ENCODE measurements at places on chromosomes 3 and 15.

DNA sequence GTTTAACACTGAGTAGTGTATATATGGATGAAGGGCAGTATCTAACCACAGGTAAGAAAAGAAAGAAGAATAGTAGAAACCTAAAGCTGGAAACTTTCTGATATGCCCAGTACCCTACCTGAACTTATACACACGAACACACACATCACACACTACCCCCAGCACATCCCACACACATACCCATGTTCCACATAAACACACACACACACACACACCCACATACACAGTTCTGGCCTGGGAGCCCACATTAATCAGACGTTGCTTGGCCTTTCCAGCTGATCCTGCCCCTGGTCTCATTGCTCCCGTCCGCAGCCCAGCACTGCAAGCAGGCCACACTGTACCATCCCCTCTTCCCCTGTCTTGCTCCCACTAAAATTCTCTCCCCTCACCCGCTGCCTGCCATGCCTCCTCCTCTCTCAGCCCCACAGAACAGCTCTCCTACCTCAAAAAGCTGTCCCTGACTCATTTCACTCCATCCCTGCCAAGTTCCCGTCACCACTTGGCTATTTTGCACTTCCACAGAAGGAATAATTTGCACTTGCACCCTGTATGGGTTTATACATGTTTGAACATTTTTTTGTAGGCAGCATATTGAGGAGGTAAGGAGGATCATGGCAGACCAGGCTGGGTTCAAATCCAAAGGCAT lies 185.8 kb upstream of the PPP2R3A start:
- DNase-seq, result no peak

DNA sequence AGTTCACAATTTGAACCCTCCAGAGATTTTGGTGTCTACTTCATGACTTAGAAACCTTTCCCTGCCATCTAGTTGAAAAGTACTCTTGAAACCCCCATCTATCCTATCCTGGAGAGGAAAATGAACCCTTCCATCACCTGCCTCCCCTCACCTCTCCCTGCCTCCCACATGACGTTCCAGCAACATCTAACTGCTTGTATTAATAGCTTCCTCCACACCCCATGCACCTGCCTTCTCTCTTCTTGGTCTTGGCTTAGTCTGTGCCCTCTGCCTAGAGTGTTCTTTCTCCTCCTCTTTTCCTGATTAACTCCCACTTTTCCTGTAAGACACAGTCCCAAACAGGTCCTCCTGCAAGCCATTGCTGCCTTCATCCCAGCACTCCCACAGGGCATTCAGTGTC lies 107.8 kb downstream of the LIPC start:
- no peak for DNase-seq

- DNase-seq, result no peak
These were observed 4.9 kb downstream of the ALDH1A2 start for GRCh38 chr15:58060575-58060974.

- DNase-seq, result no peak
These were observed 9.9 kb downstream of the ALDH1A3 start for GRCh38 chr15:100889385-100890050.

GRCh38 chr3:4350789-4351163 lies 47.6 kb downstream of the SETMAR start:
- DNase-seq, result peak; percentile 66
